Hindlimb muscle (tissue), 1 donor: ENCODE measurements at places on chromosomes 5 and 9. TPM values are rescaled to one million over a fixed set of nuclear protein-coding genes. Genes with fewer than 3 reads are reported as not detected.

GALNT10 gene
- polyA plus RNA-seq: 20.0 TPM

TOR2A gene
- 9.7 TPM for polyA plus RNA-seq

- peak; percentile 78 for DNase-seq
Observed at GRCh38 chr9:2126331-2126803, 111.2 kb downstream of the SMARCA2 start.

DNA sequence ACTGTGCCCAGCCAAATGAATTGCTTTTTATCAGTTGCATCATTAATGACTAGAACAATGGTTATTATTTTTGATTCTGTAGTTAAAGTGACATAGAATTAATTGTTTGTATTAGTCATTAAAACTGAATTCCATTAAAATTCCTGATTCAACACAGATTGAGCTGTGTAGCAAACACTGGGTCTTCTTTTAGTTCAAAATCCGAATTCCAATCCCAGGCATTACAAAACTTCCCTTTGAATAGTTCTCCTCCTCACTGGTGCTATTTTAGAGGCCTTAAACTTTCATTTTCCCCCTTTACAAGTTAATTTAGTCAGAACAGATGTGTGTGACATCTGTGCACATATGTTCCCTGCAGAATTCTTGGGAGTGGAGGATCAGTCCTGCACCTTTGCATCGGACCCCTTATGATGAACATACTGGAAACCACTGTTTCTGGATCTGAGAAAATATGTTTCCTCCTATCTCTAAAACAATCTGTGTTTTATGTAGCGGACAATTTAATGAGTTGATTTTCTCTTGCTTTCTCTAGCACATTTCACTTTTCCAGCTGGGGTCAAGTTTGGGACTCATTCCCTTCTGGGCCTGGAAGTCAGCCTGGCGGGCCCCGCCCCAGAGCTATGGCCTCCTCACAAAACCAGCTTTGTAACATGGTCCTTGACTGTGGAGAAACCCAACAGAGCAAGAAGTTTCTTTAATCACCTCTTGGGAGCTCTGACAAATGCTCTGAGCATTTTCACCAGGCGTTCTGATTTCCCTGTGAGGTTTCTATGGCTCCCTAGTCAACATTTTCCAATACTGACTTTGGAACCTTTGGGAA is 87.9 kb upstream of the MAMDC2 start:
- DNase-seq: no peak

- no peak for DNase-seq
Observed at GRCh38 chr5:135553688-135554462, 18.1 kb upstream of the NEUROG1 start.

GRCh38 chr5:151630088-151630487 is 39.0 kb upstream of the FAT2 start:
- no peak for DNase-seq

GRCh38 chr5:76445830-76446229 is 42.7 kb downstream of the IQGAP2 start:
- DNase-seq: no peak

CCIN gene
- 0.59 TPM for polyA plus RNA-seq
